Hippocampal formation (tissue), 2 donors: ENCODE measurements at places on chromosomes 7 and 10.

GRCh38 chr10:14365266-14365665, 34.5 kb upstream of the FRMD4A start:
- DNase-seq = no peak

GRCh38 chr10:7408291-7409044, 2.4 kb downstream of the SFMBT2 start:
- peak; percentile 47 for DNase-seq

DNA sequence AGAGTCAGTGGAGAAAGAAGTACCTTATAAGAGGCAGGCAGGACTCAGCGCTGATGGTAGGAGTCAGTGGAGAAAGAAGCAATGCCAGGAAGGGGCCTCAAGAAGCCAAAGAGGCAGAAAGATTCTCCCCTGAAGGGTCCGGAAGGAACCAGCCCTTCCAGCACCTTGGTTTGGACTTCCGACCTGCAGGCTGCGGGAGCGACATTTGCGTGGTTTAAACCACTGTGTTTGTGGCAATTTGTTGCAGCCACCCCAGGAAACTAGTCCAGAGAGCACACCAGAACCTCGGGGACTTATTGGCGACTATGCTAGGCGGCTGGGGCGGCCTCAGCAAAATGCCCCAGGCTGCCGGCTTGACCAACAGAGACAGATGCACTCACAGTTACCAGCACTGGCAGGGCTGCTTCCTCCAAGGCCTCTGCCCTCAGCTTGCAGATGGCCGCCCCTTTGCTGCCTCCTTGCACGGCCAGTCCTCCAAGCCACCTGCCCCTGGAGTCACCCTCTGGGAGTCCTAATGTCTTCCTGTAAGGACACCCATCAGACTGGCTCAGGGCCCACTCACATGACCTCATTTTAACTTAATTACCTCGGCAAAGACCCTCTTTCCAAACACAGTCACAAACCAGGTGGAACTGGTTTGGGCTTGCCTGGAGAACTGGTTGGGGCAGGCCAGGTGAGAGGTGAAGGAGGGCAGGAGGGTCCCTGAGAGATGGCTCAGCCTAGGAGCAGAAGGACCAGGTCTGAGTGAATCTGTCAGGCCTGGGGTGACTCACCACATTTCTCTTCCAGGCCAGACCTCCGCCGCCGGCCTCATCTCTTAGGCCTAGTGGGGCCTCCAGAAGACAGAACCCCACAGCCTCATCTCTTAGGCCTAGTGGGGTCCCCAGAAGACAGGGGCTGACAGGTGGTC, 26.1 kb downstream of the CALML3 start:
- DNase-seq = no peak

DNA sequence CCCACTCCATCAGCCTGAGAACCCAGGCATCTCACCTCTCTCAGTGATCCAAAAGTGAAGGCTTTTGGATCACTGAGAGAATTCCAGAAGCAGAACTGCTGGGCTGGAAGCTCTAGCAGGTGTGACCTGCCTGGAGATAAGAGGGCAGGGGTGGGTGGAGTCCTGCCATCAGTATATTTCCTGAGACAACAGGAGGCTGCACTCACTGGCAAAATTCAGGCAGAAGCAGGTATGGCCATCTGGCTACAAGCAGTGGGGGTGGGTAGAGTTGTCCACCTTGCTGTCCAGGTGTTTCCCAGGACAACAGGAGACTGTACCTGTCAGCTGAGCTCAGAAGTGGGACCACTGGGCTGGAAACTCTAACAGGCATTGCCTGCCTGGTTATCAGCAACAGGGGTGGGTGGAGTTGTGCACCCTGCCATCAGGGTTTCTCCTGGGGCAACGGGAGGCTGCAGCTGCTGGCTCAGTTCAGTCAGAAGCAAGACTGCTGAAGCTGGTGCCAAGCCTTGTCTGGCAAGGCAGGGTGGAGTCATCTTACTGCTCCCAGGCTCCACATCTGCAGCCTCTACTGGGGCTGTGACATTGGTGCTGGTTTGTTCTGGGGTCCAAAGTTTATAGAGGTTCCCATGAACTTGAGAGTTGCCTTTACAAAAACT, 47.2 kb upstream of the SFTPD start:
- DNase-seq = no peak

- no peak for DNase-seq
These were observed 161.6 kb downstream of the NRCAM start for GRCh38 chr7:108294595-108294994.

DNA sequence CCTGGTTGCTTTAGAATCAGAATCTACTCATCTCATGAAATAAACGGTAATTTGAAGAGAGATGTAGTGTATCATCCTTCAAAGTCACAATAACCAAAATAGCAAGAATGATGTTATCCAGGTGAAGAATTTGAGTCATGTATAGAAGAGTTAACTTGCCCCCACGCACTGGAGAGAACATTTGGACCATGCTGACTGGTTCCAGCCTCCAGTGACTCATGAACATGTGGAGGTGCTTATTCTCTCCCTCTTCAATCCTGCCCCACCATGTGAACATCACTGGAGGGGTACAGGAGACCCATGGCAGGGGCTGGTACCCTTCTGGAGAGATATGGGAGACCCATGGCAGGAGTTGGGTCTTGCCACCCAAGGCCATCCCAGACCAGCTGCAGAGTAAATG, 427.8 kb downstream of the CALN1 start:
- no peak for DNase-seq

DNA sequence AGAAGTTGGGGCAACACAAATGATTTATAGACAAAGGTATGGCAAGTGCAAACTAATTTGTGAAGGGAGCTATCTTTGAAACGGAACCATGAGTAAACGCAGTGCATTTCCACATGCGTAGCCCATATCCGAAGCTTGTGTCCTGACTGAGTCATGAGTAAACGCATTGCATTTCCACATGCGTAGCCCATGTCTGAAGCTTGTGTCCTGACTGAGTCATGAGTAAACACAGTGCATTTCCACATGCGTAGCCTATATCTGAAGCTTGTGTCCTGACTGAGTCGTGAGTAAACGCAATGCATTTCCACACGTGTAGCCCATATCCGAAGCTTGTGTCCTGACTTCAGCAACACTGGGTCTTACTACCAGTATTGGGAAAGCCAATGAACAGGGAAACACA, 95.0 kb downstream of the CELF2 start:
- no peak for DNase-seq

DNA sequence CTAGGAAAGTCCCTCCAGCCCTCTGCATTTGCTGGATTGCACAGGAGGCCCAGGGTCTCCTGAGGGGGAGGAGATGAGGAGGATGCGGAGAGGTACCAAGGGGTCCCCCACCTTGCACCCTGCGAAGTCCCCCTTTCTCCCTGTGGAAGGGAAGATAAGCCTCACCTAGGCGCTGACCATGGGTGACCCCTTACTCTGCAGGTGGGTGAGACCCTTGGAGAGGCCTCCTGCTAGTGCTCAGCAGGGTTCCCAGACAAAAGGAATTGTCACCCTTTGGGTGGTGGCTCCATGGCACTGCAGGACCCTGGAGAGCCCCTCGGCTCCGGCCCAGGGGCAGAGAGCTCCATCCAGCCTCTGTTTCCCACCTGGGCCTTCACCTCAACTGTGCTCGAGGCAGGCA, 107.0 kb upstream of the RET start:
- no peak for DNase-seq

DNA sequence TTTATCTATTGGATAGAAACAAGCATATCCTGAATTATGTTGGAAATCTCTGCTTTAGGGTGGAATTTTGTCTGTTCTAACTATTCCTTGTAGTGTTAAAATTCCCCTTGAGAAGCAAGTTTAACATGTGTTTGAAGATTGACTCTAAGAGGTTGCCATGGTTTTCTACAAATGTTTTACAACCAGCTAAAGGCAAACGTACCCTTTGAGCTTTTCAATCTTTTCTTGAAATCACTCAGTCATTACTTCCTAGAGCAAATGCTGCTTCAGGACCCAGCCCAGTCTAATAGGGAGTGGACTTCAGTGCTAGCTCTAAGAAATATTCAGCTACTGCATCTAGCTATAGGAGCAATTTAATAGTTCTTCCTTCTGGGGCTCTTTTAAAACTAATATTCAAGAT, 118.8 kb upstream of the IFRD1 start:
- no peak for DNase-seq

DNA sequence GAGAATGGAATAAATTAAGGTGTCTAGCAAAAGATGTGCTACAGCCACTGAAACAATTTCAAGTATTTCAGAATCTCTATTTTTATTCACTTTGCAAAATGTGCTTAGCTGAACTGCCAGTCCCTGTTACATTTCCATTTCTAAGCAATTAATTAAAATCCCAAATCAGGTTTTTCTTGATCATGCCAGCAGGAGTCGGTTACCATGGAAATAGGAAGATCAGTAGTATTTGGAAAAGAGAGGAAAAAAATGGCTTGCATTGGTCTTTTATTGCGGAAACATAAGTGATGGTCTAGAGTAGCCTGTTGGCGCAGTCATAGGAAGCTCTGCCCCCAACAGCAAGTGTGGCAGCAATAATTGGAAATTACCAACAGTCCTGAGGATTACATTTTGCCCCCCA, 867.1 kb downstream of the GATA3 start:
- DNase-seq = peak; percentile 5

DNA sequence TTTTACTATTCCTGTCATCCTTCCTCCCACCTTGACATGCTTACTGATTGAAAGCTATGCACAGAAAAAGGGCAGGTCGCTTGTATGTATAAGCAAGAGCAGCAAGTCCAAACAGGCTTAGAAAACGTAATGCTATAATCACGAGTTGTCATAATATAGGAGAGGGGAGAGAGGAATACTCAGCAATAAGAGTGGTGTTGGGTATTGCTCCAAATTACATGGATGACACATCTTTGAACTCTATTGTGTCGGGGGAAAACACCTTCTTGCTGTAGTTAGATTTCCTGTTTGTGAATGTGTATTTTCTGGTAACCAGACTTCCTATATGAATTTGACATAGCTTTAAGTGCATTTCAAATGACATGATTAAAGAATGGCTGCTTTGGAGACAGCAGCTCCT, 7.5 kb downstream of the MET start:
- DNase-seq = no peak

GRCh38 chr10:131648386-131649020, 252.3 kb upstream of the PPP2R2D start:
- DNase-seq = no peak

GRCh38 chr10:29150010-29150409, 138.9 kb upstream of the LYZL1 start:
- DNase-seq = no peak

DNA sequence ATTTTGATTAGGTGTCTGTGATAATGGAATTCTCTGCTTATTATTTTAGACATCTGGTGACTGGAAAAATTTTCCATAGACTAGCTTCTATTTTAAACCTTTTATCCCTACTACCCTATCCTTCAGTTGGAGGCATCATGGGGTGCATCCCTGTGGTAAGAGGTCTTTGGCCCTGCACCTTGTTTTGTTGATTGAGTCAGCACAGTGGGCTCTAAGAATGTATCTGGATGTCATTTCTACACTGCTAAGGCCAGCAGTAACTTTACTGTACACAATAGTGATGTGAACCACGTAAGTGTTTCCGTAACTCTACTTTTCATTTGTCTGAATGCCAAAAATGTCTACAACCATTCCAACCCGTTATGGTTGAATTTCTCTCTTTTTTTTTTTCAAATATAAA, 75.6 kb downstream of the ADAM22 start:
- no peak for DNase-seq

DNA sequence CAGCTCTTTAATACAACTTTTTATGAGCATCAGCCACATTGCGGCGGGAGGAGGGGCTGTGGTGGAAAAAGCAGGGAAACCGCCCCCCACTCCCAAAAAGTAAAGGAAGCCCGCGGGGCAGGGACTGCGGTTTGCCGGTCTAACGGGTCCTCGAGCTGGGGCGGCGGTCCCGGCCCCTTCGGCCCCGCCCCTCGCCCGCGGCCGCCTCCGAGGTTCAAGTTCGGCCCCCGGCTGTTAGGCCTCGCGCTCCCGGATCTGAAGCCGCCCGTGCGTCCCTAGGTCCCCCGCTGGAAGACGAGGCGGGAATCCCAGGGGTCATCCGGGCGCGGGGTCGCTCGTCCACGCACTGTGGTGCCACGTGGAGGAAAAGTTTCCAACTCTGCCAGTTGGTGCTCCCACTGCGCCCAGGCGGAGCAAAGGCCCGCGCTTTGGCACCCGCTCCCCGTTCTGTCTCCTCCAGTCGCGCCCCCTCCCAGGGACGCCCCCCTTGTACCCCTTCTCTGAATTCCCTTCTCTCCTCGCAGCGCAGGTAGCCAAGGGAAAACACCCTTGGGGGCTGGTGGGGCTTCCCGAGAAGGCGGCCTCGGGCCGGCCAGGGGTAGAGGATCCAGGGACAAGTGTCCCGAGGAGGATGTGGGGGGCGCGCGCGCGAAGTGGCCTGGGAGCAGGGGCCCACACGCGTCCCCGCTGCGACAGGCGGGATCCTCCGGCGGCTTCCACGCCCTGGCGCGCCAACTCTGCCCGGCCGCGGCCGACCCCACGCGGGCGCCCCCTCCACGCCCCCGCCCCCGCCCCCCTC, 798 bp upstream of the AUTS2 start:
- peak; percentile 56 for DNase-seq

- no peak for DNase-seq
These were observed 46.1 kb upstream of the ZMIZ1 start for GRCh38 chr10:79022565-79023230.

DNA sequence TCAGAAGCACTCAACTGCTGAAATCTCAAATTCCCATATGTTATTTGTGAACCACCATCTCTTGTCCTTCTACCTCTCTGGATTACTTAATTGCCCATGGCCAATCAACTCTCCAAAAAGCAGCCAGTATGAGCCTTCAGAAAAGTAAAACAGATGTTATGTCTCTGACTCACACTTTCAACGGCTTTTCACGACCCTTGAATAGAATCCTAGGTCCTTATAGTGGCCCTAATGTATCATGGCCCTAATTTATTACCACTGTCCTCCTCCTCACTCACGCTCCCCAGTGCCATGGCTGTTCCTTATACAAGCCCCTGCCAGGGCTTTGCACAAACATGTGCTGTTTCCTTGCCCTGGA, 20.0 kb downstream of the ZNF438 start:
- no peak for DNase-seq

- no peak for DNase-seq
These were observed 30.3 kb upstream of the KEL start for GRCh38 chr7:142992427-142992826.

- no peak for DNase-seq
These were observed 61.1 kb downstream of the VWA2 start for GRCh38 chr10:114300036-114300645.

DNA sequence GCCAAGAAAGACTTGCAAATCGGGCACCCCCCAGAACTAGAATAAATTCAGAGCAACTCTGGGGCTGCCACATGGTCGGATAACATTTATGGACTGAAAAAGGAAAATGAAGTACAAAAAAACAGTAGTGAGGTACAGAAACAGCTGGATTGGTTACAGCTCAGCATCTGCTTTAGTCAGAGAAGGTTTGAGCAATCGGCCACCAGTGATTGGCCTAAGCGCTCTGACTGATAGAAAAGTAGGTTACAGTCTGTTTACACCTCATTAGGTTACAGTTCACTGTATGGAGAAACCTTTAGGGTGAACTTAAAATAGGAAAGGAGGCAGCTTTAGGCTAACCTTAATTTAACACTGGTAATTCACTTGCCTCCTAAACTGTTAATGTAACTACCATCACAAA, 102.0 kb upstream of the DKK1 start:
- DNase-seq = no peak

GRCh38 chr10:124150189-124150806, 56.9 kb upstream of the CHST15 start:
- DNase-seq = no peak
